ENCODE measurements at places on chromosomes 3 and 15. TPM values are rescaled to one million over a fixed set of nuclear protein-coding genes. Genes with fewer than 3 reads are reported as not detected.

The DNASE1L3 gene
- total RNA-seq, result not detected

The HAUS2 gene
- 19.8 TPM for total RNA-seq

The GOLGA6B gene
- not detected for total RNA-seq

The PEX5L gene
- 0.51 TPM for total RNA-seq

The IQCH gene
- total RNA-seq, result 5.0 TPM

The FSIP1 gene
- total RNA-seq, result 3.9 TPM

The ZMYND10 gene
- 0.26 TPM for total RNA-seq

The TMEM207 gene
- total RNA-seq, result not detected

The PCOLCE2 gene
- 6.7 TPM for total RNA-seq

The PYDC2 gene
- total RNA-seq, result not detected

The GOLGA6L7 gene
- total RNA-seq, result not detected

The SCG5 gene
- total RNA-seq, result 46.2 TPM

The NMD3 gene
- total RNA-seq, result 134 TPM

The CLDN11 gene
- total RNA-seq, result 131 TPM

The UPK1B gene
- not detected for total RNA-seq

The IL17RD gene
- total RNA-seq, result 2.1 TPM

The PDHB gene
- 69.3 TPM for total RNA-seq

The HIGD1A gene
- 98.6 TPM for total RNA-seq

The APEH gene
- total RNA-seq, result 110 TPM

The KIF7 gene
- 11.4 TPM for total RNA-seq

The TIGIT gene
- total RNA-seq, result not detected

The SLC28A2 gene
- not detected for total RNA-seq

The GOLGA6L4 gene
- 1.5 TPM for total RNA-seq

The SKOR1 gene
- 0.17 TPM for total RNA-seq

The AP3B2 gene
- 0.17 TPM for total RNA-seq

The TRIM71 gene
- under 0.01 TPM for total RNA-seq

The CNTN4 gene
- 0.51 TPM for total RNA-seq

The HTR3E gene
- not detected for total RNA-seq

The CCK gene
- total RNA-seq, result 1.0 TPM

All from fibroblast of lung (primary cell).